ENCODE measurements at places on chromosomes 3 and 15.
A peak's percentile ranks its signal among the peaks of the same experiment; 100 is the strongest.

GRCh38 chr15:98358971-98359370 is 289.4 kb upstream of the IGF1R start:
- no peak for DNase-seq

DNA sequence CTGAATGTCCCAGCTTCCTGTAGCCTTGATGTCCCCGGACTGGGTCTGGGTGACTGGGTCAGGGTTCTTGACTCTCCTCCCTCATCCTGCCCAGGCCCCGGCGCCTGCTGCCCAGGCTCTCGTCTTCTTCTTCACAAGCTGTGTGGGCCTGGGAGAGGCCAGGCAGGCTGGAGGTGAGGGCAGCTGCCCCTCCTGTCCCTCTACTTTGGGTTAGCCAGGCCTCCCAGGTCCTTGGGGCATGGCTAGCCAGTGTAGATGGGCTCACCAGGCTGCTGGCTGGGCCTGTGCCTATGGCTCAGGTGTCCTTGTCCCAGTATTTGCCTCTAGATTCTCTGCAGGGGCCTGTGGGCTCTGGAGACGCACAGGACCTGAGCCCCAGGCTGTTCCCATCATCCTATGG is 31.8 kb downstream of the TKT start:
- no peak for DNase-seq

DNA sequence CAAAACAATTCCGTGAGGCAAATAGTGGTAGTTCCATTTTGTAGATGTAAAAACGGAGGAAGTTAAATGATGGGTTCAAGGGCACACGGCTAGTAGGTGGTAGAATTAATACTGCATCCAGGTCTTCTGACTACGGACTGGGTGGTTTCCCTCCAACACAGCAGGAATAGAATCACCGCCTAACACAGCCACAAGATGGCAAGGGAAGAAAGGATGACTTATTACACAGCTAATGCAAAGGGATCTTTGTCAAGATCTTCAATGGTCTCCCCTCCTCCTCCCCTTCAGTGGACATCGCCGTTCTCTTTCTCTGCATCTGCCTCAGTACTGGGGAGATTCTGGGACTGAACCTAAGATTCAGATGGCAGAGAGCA is 524 bp upstream of the TOPBP1 start:
- DNase-seq, result peak; percentile 47

DNA sequence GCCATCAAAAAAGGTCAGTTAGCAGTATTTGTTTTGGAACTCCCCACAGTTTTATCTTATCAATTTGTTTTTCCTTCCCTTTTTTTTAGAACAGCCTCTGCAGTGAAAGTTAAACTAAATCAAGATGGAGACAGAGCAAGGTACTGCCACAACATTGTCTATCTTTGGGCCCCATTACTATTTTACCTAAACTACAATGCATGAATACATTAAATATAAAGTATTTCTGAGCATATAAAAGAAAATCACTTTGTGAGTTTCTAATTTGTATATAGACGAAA is 139.5 kb downstream of the MEIS2 start:
- DNase-seq, result no peak

DNA sequence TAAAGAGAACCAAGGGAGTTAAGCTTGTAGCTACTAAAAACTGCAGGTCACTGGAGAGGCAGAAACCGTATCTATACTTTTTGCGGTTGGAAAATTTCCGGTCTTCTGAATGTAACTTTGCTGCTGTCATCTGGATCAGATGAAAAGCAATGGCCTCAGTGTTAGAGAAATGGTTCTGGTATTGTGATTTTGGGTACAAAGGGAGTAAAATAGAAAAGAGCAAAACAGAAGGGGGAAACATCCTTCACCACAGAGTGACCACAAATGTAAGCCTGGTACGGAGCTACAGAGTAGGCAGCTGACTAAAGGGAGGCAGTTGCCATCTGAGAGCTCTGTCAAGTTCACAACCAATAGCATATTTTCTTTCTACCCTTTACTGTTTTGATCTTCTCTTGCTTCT is 5.6 kb downstream of the CD96 start:
- DNase-seq, result peak; percentile 90

GRCh38 chr3:123783811-123784210 is 100.3 kb downstream of the MYLK start:
- DNase-seq, result no peak

- DNase-seq, result no peak
Measured at GRCh38 chr3:169172535-169172934, 491.0 kb downstream of the MECOM start.

- DNase-seq, result no peak
Measured at GRCh38 chr3:56800832-56801661, 702 bp downstream of the ARHGEF3 start.

DNA sequence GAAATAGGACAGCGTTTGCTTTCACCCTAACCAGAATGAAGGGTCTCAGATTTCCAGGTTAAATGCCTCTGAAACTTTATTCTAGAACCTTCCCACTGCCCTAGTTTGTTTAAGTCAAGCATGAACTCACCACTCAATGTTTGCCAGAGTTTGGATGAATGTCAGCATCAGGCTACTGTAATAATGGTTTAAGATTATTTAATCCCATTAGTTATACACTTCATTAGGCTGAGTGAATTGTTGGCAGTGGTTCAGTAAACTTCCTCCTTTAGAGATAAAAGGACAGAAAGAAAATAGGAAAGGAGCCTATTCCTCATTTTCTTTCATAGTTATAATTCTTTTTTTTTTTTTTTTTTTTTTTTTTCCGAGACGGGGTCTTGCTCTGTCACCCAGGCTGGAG is 401.9 kb upstream of the TPRG1 start:
- no peak for DNase-seq

- peak; percentile 56 for DNase-seq
Measured at GRCh38 chr15:50907601-50908208, 778 bp upstream of the AP4E1 start.

GRCh38 chr3:122890077-122890719 is 95.3 kb downstream of the SLC49A4 start:
- DNase-seq, result no peak

DNA sequence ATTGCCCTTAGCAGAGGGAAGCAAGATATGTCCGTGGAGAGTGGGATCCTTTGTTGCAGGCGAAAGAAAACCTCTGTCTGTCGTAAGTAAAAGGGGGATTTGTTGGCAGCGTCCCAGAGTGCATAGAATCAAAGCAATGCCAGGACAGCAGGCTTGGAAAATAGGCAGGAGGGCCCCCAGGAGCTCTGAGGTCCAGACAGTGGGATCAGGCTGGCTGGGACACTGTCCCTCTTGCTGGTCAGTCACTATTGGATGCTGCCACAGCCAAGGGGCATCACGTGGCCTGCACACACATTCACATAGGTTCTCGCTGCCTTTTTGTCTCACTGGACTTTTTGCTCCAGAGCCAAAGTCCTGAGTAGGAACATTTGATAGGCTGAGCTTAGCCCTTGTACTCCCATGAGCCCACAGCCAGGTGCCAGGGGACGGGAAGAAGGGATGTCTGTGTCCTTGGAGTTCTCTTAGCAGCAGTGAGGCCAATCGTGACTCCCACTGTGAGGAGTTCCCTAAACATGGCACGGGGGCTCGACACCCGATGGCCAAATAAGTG is 10.7 kb downstream of the MUC20 start:
- no peak for DNase-seq

GRCh38 chr3:142929109-142929508 is 34.4 kb downstream of the PAQR9 start:
- DNase-seq, result peak; percentile 59

GRCh38 chr3:31289584-31289983 is 243.1 kb upstream of the STT3B start:
- no peak for DNase-seq

- no peak for DNase-seq
Measured at GRCh38 chr3:64291956-64292355, 66.7 kb upstream of the PRICKLE2 start.

- no peak for DNase-seq
Measured at GRCh38 chr15:35308802-35309201, 223.7 kb upstream of the NANOGP8 start.

- DNase-seq, result no peak
Measured at GRCh38 chr15:101269479-101270223, 7.6 kb downstream of the SELENOS start.

GRCh38 chr3:30245858-30246622 is 360.4 kb upstream of the TGFBR2 start:
- no peak for DNase-seq

DNA sequence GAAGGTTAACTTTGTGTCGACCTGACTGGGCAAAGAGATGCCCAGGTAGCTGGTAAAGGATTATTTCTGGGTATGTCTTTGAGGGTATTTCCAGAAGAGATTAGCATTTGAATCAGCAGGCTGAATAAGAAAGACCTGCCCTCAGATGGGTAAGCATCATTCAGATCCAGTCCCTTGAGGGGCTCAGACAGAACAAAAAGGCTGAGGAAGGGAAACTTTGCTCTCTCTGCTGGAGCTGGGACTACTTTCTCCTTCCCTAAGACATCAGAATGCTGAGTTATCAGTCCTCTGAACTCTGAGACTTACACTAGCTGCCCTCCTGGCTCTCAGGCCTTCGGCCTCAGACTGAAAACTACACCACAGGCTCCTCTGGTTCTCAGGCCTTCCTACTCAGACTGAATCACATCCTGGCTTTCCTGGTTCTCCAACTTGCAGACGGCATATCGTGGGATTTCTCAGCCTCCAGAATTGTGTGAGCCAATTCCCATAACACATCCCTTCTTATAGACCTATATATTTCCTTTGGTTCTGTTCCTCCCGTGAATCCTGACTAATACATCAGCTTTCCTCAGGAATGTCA is 982.9 kb downstream of the TUSC7 start:
- no peak for DNase-seq

DNA sequence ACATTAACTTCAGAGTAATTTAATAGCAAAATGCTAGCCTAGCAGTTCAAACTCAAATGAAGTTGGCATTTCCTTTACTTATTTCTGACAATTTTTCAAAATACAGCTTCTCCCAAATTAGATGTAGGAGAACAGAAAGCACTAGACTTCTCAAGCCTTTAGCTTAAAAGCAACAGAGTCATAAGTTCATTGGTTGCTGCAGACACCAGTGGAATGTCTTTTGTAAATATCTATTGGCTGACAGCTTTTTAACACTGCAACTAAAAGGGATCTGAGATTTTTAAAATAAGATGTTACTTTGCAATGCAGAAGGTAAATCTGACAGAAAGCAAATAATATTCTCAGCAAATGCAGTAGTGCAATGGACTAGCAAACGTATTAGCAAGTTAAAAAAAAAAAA is 259.3 kb downstream of the TBL1XR1 start:
- no peak for DNase-seq

DNA sequence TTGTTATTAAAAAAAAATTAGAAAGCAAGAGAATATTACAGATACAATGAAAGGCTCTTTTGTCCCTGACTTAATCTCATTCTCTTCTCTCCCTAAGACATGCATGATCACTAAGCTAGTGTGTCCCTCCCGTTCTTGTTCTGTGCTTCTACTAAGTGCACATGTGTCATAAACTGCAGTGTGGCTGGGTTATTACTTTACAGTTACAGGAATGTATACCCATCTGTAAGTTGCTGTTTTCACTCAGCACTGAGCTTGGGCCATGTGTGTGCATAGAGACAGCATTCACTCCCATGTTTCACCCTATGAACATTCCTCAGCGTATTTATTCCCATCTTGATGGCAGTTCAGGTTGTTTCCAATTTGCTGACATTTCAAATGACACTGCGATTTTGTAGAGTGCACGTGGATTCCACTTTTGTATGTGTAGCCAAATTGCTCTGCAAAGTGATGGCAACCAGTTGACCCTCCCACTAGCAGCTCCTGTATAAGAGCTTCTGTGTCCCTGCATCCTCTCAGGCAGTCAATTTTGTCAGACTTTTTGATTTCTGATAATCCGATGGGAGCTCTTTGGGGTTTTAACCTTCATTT is 145.8 kb upstream of the UBE2E1 start:
- no peak for DNase-seq

DNA sequence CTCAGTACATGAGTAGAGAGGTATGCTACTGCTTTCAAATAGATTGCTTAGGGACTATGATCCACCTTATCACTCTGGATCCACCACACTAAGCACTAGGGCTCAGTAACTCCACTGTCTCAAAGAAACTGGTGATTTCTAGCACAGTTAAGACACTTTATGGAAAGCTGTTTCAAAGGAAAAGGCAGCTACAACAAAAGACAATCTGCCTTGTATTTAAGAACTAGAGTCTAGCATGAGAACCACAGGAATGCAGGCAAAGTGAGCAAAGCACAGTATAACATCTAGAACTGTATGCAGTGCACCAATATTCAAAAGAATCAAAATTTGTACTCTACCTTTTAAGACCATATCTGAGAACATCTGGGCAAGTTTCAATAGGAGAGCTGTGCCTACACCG is 17.9 kb downstream of the TFRC start:
- DNase-seq, result no peak

DNA sequence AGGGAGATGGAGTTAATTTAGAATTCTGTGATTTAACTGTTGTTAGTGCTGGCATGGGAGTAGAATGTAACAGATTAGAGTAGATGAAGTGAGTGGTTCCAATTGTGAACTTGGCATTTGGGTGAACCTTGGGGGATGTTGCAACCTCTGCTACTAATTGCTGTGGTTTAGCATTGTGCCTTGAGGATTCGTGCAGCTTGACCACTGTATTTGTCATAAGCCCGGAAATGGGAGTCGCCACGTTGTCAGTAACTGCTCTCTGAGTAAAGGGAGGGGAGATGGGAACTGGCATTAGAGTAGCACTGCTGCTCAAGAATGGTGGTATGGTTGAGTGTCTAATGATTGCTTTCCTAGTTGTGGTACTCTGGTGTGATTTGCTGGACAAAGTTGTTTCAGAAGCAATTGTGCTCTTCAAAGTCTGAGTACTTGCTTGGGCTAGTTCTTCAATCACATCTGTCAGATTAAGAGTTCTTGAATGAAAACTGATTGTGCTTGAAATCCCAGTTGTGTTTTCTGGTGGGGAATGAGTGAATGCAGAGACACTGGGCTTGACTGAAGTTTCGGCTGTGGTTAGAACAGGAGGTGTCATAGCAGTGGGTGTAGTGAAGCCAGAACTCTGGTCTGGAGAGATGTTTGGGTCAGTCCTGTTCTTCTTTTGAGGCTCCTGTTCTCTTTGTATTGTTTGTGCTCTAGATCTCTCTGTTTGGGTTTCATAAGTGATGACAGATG is 15.4 kb downstream of the IGSF10 start:
- no peak for DNase-seq

- DNase-seq, result no peak
Measured at GRCh38 chr3:58180940-58181587, 29.7 kb downstream of the DNASE1L3 start.

DNA sequence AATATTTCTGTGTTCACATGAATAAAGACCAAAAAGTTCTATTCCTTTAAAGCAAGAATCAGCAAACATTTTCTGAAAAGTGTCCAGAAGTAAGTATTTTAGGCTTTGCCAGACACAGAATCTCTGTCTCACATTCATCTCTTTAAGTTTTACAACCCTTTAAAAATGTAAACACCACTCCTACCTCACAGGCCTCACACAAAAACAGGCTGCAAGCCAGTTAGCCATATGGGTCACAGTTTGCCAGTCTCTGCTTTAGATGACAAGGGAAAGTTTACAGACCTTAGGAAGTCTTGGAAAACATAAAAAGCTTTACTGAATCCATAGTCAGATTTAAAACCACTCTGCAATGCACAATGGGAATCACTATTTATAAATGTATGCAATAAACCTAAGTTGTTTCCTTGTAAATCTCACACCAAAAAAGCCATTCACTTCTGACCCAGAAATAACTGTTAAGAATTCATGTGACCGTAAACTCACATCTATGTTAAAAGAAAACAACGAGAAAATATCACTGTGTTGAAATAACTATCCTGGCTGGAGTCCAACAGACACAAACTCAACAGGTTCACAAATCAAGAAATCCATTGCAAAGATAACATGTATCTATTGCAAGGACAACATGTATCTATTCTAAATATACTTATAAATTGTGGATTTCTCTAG is 308.2 kb downstream of the ULK4 start:
- DNase-seq, result no peak
